GM23338 (cell line): ENCODE measurements at places on chromosomes 5 and 9. TPM values are rescaled to one million over a fixed set of nuclear protein-coding genes. Genes with fewer than 3 reads are reported as not detected.

DNA sequence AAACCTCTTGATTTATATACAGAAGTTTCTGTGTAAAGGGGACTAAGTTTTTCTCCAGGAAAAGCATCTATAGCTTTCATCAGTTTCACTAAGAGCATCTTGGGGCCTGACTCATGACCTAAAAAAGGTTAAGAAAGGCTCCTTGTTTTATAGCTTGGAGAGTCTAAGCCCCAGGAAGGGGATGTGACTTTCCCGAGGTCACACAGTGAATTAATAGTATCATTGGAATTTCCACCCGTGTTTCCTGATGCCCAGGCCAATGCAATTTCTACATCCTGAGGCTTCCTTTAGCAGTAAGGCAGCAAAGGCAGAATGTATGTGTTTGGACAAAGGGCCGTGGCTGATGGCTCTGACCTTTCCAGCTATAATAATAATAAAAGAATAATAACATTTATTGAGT is 8.6 kb downstream of the MORN5 start:
- DNase-seq: no peak

GRCh38 chr9:69601698-69602097 is 70.5 kb downstream of the APBA1 start:
- DNase-seq: no peak

- DNase-seq: peak; percentile 28
Observed at GRCh38 chr9:105647595-105648349, 14.5 kb upstream of the TAL2 start.

Gene SNCAIP
- total RNA-seq: 8.0 and 11.9 TPM in 2 replicates

GRCh38 chr5:160919626-160920025 is 67.6 kb upstream of the ATP10B start:
- DNase-seq: no peak

GRCh38 chr9:16611983-16612382 is 258.5 kb downstream of the BNC2 start:
- no peak for DNase-seq

DNA sequence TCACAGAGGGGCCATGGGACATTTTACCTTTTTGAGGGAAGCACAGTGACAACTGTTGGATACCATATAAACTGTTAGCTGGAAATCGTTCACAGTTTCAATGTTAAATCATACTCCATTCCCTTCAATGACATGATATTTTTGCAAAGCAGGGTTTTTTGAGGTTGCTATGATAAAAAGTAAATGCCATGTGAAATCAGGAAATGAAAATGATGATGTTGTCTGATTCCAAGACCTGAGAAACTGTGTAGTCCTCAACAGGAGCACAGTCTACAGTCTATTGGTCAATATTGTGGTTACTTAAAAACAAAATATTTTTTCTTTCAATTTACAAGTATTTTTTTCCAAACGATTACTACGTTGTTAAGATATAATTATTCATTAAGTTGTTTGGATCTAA is 24.0 kb upstream of the ADAM19 start:
- no peak for DNase-seq

DNA sequence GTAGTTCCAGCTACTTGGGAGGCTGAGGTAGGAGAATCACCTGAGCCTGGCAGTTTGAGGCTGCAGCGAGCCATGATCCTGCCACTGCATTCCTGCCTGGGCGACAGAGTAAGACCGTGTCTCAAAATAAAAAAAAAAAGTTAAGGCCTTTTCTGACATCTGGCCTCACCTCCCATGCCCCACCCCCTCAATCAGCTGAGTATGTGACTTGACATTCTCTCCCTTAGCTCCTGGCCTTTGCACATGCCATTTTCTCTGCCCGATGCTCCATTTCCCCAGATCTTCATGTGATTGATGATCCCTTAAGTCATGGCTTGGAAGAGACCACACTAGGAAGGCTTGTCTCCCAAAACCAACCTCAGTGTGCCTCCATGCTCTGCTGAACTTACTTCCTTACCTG is 17.7 kb upstream of the TCOF1 start:
- no peak for DNase-seq

GRCh38 chr5:134536876-134537275 is 11.4 kb downstream of the JADE2 start:
- no peak for DNase-seq

Gene KCNT1
- total RNA-seq: 0.12 and 0.28 TPM in 2 replicates

- DNase-seq: no peak
Observed at GRCh38 chr9:131167146-131167692, 41.8 kb downstream of the NUP214 start.

DNA sequence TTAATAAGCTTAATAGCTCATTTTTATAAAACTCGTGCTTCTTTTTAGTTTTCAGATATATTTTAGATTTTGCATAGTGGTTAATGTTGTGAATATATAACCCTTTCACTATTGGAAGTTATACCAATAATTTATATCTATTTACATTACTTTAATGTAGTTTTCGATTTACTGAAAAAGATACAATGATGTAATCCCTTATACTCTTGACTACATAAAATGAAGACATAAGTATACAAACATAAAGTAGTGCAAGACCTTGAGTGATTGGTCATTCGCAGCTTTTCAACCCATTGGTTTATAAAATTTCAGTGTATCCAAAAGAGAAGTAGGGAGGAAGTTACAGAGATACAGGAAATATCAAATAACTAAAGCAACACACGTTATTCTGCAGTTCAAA is 84.3 kb upstream of the GRHPR start:
- no peak for DNase-seq

DNA sequence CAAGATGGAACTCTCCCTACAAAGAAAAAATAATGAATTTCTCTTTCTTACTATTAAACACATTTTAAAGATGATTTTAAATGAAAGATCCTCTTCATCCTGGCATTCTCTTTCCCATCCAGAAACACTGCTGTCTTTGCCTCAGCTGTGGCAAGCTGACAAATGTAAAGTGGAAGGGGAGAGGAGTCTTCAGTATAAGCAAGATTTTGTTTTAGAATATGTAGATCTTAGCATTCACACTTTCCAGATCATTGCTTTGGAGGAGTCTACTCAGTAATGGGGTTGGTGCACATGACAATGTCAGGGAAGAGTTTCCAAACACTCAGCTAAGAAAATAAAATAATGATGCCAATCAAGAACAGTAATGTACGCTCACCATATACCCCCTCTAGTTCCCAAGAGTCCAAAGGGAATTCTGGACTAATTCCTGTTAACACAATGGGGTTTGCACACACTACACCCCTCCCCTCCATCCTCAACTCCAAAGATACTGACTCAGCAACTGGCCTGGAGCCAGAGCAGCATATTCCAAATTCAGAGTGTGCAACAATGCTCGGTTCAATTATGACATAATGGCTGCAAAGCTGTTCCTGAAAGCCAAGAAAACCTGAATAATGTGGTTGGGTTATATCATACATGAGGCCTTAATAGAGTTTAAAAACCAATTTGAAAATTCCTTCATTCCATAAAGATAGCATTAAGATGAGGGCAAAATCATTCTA is 4.6 kb downstream of the C5orf63 start:
- no peak for DNase-seq

DNA sequence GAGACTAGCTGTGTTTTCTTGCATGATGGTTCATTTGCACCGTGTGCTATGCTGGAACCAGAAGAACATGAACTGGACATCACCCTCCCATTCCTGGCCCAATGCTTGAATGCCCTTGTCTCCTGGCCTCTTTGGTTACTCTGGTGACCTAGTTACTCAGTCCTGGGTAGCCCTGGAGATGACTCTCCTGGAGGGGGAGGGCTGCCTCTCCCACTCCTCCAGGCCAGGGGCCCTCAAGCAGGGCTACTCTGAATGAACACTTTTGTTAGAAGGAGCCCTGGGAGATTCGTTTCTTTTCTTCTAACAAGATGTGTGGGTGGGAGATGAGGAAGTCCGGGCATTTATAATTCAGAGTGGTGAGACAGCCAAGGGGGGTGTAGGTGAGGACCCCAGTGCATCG is 12.0 kb upstream of the NKX2-5 start:
- DNase-seq: no peak

Gene LECT2
- not detected in 2 replicates for total RNA-seq

Gene BTNL3
- not detected in 2 replicates for total RNA-seq

- DNase-seq: no peak
Observed at GRCh38 chr5:176654856-176655255, 7.6 kb downstream of the TSPAN17 start.

DNA sequence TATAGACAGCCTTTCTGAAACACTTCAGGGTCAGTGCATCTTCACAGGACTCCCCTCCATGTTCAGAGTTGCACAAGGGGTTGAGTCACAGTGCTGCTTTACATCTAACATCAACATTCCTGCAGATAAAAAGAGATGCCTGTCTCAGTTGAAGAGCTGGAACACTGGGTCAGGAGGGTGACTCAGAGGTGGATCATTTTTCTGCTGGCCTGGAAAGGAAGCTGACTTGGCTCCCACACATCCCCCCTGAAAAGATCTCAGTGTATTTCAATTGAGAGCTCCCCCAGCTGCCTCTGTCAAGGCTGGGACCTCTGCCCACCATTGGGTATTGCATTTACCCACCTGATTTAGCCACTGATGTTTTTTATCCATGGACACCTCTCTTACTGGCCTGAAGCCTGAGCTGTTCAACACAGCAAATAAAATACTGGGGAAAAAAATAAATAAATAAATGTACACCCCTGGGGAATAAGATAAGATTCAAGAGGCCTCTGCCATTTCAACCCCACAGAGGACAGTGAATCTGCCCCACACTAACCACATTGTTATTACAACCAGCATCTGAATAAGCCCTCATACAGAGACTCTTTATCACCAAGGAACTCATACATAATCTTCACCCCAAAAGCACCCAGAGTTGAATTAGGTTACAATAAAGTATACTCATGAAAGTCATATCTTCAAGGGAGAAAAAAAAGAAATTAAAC is 716.4 kb downstream of the SEMA5A start:
- DNase-seq: no peak

Gene SLC2A6
- total RNA-seq: 30.9 and 39.3 TPM in 2 replicates

Gene RNF208
- total RNA-seq: 1.4 and 1.9 TPM in 2 replicates

GRCh38 chr5:91670122-91670521 is 287.0 kb upstream of the ARRDC3 start:
- no peak for DNase-seq

DNA sequence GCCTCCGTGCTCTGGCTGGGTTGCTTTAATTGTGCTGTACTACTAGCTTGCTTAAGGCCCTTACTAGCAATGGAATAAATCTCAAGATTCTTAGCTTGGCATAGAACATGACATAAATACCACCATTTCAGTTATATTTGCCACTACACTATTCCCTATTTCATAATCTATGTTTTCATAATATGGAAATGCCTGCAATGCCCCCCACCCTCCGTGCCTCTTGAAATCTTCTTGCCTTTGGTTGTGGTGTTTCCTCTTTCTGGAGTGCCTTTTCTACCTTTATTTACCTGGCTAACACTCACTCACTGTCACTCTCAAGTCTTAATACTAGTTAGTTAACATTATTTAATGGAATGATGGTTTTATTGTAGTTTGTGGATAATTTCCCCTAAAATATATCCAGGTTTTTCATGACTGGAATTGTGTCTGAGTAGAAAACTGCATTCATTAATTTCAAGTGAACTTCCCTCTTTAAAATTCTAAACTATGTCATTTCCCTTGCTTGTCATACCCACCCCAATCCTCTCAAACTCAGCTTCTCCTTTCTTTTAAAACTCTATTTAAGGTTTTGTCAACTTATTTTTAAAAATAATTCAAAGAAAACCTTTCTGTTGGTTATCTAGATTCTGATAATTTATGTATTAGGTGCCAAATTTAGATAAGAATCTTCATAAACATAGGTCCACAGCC is 521.7 kb upstream of the DAB2 start:
- DNase-seq: no peak

GRCh38 chr5:119439140-119439631 is 13.1 kb upstream of the HSD17B4 start:
- no peak for DNase-seq

DNA sequence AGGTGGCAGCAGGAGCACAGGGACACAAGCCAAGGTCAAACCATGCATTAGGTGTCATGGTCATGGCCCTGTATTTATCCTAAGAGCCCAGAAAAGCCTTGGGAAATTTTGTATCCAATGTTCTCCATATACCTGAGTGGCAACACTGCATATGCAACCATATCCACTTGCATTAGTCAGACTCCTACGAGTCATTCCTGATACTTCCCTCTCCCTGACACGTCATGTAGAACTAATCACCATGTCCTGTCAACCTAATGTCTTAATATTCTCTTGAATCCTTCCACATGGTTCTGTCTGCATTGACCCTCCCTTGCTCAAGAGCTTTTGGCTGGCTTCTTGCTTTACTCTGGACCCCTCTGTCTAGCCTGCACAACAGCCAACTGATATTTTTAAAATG is 9.4 kb downstream of the SCGB3A2 start:
- no peak for DNase-seq

- no peak for DNase-seq
Observed at GRCh38 chr5:65555287-65555686, 7.7 kb downstream of the CENPK start.

GRCh38 chr9:118170032-118170955 is 466.1 kb downstream of the TLR4 start:
- DNase-seq: peak; percentile 82

GRCh38 chr5:80755626-80756025 is 100.8 kb upstream of the DHFR start:
- DNase-seq: no peak

GRCh38 chr9:6495466-6495865 is 82.5 kb downstream of the UHRF2 start:
- DNase-seq: peak; percentile 24

Gene SUB1
- 288 and 365 TPM in 2 replicates for total RNA-seq

Gene ACTBL2
- not detected in 2 replicates for total RNA-seq

Gene IL5
- total RNA-seq: not detected in 2 replicates

DNA sequence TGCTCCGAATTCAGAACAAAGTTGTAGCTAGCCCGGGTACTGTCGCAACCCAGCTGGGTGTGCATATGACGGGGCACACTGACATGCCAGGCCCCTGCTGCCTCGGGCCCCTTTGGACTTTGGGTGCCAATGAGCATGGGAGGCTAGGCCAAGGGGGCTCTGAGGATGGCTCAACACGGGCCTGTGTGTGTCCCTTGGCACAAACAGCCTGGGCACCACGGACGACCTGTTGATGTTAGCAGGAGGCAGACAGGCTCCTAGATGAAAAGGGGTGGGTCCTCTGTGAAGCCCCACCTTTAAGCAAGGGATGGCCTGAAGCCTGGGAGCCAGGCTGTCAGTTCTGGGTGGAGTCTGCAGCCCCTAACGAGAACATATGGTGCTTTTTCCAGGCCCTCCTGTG is 1688.2 kb downstream of the EFNA5 start:
- DNase-seq: no peak

DNA sequence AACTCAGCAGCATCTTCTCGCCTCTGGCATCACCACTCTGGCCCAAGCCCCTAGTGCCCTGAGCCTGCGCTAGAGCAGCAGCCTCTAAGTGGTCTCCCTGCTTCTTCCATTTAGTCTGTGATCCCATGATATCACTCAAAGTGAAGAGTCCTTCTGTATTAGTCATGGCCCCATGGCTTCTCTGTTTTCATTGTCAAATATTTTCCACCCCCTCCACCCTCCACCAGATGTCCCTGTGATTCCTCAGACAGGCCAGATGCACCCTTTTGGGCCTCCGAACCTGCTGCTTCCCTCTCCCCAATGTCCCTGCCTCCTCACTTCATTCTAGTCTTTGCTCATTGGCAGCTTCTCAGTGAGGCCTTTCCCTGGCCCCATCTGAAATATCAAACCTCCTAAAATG is 299.2 kb downstream of the SPOCK1 start:
- DNase-seq: peak; percentile 21

- DNase-seq: peak; percentile 82
Observed at GRCh38 chr5:135426102-135427082, 20.8 kb downstream of the DCANP1 start.

- no peak for DNase-seq
Observed at GRCh38 chr9:91839926-91840465, 110.0 kb downstream of the ROR2 start.
